Substantia nigra (tissue), 51 donors: ENCODE measurements at places on chromosomes 2 and 18.

- no peak for DNase-seq
Observed at GRCh38 chr18:33369711-33370449, 70.6 kb downstream of the CCDC178 start.

DNA sequence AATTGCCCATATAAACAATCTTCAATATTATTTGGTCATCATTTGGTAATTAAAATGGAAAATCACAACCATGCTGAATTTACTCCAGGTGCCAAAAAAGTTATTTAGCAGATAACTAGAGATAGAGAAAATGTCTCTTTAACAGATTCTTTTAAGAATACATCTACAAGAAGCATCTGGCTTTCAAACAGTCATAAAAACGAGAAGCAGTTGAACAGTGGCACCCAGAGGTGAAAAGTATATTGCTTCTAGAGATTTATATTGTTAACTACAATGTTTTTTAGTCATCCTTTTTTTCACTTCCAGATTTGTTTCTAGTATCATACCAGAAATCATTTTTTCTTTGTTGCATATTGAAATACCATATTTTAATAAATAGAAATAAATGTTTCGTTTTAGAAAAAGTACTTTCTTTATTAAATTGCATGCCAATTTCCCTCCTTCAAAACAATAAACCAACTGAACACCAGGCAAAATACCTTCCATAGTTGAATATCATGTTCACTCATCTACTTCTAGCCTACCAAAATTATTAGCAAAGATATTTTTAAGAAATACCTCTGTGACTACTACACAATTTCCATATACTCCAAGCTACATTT is 65.4 kb upstream of the HNRNPA3 start:
- DNase-seq, result no peak

- DNase-seq, result no peak
Observed at GRCh38 chr18:69257861-69258458, 142.7 kb upstream of the DOK6 start.

GRCh38 chr2:9771481-9772017 is 71.7 kb upstream of the TAF1B start:
- DNase-seq, result no peak

- no peak for DNase-seq
Observed at GRCh38 chr2:174035117-174035635, 70.0 kb upstream of the SP3 start.

GRCh38 chr18:76373297-76373696 is 121.7 kb downstream of the ZNF516 start:
- DNase-seq, result no peak

DNA sequence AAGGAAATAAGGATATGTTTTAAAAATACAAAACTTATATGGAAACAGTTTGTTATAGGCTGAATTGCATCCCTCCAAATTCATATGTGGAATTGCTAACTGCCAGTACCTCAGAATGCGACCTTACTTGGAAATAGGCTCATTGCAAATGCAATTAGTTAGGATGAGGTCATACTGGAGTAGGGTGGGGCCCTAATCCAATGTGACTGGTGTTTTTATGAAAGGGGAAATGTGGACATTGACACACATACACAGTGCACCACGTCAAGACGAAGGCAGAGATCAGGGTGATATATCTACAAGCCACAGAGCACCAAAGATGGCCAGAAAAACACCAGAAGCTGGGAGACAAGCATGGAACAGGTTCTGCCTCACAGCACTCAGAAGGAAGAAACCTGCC is 494.2 kb downstream of the TSN start:
- DNase-seq, result no peak

DNA sequence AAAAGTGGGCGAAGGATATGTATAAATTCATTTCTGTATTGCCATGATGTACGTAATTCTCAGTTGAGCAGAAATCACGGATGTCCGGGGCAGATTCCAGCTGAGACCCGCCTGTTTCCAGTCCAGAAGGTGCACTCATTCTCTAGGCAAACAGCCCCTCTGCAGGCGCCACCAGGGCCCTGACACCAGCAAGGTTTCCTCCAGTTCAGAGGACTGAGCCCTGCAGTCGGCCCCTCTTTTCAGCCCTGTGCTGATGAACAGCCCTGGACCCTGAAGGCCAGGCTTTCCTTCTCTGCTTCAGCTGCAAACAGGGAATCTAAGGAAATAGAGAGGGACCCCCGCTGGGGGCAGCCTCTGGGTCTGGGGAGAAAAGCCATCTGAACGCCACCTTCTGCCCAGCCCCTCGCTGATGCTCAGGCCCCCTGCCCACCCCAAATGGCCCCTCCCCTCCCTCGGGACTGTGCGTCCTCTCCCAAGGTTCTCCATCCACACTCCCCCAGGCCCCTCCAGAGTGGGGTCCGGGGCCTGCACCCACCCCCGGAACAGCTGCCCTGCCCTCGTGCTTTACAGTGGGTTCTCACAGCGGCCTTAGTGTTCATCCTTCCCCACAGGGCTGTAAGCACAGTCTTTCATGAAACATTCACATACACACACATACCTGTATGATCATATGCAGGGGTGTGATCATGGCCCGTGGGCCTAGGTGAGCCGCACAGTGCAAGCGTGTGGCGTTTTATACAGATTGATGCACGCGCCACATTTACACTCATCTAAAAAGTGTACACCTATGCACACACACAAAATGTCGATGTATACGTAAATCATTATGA is 12.1 kb downstream of the COPS9 start:
- DNase-seq, result no peak

DNA sequence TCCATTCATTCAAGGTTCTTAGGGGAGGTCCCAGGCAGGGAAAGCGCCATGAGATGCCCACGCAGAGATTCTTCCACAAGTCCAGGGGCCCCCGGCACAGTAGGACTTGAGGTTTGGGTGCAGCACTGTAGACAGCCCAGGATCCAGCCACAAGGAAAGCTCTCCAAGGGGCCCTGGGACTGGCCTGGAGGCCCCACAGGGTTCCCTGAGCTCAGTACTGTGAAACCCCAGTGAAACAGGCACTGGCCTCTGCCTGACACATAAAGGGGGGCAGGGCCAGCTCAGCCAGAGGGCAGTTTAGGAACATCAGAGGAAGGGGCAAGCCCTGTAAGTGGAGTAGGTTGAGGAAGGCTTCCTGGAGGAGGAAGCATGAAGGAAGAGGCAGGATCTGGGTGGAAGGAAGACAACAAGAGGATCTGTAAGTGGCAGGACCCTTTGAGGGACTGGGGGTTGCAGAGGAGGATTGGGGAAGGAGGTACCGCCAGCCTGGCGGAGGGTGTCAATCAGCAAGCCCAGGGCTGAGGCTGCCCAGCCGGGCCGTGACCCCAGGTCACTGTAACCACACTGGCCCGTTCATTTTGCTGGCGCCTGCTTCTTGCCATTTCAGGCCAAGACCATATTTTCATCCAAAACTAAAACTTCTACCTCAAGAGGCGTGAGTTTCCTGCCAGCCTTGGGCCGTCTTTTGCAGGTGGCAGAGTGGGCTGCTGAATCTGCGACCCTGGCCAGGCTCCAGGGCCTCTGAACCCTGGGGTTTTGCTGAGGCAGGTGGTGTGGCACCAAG is 175.2 kb downstream of the SMAD7 start:
- no peak for DNase-seq

GRCh38 chr2:237864940-237865622 is 5.7 kb downstream of the RAMP1 start:
- no peak for DNase-seq

- DNase-seq, result no peak
Observed at GRCh38 chr2:127807678-127808353, 3.2 kb downstream of the WDR33 start.

GRCh38 chr2:43391878-43392215 is 165.4 kb upstream of the ZFP36L2 start:
- DNase-seq, result no peak

GRCh38 chr2:137829251-137829650 is 135.0 kb upstream of the HNMT start:
- no peak for DNase-seq

GRCh38 chr2:170161516-170162270 is 16.3 kb upstream of the MYO3B start:
- no peak for DNase-seq

GRCh38 chr2:74381751-74382150 is 1.6 kb upstream of the DCTN1 start:
- no peak for DNase-seq

- no peak for DNase-seq
Observed at GRCh38 chr2:208183526-208183925, 6.3 kb downstream of the C2orf80 start.

DNA sequence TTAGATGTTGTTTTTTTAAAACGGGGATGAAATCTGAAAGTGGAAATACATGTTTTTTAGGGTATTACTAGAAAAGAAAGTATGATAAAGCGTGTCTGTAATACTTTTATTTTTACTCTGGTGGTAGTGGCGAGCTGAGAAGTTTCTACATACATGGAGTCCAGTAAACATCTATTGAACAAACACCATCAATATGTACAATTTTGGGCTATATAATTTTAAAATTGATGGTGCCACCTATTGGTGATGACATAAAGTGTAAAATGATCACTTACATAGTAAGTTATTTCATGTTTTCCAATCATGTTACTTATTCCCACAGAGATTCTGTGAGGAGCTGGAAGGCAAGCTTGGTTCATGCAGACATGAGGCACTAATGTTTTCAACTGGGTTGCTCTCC is 31.5 kb upstream of the NFE2L2 start:
- no peak for DNase-seq

- DNase-seq, result no peak
Observed at GRCh38 chr18:46156124-46156745, 52.0 kb downstream of the HAUS1 start.

- DNase-seq, result no peak
Observed at GRCh38 chr2:237140689-237141285, 55.1 kb downstream of the COPS8 start.

- DNase-seq, result no peak
Observed at GRCh38 chr18:47978603-47979002, 48.1 kb upstream of the SMAD2 start.

DNA sequence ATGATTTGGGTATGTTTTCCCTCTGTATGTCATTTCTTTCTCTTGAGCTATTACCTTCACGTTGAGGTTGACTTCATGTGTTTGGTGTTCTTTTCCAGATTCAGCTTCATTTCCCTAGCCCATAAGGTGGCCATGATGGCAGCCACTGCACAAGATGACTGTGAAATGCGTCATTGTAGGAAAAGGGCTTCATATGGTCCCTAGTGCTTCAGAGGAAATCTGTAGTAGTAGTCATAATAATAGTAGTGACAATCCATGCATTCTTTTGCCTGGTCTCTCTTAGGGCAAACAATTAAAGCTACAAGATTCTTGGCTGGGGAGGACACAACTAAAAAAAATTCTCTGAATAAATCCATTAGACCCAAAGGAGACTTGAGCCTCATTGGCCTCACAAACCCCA is 28.4 kb downstream of the AOX1 start:
- DNase-seq, result no peak

DNA sequence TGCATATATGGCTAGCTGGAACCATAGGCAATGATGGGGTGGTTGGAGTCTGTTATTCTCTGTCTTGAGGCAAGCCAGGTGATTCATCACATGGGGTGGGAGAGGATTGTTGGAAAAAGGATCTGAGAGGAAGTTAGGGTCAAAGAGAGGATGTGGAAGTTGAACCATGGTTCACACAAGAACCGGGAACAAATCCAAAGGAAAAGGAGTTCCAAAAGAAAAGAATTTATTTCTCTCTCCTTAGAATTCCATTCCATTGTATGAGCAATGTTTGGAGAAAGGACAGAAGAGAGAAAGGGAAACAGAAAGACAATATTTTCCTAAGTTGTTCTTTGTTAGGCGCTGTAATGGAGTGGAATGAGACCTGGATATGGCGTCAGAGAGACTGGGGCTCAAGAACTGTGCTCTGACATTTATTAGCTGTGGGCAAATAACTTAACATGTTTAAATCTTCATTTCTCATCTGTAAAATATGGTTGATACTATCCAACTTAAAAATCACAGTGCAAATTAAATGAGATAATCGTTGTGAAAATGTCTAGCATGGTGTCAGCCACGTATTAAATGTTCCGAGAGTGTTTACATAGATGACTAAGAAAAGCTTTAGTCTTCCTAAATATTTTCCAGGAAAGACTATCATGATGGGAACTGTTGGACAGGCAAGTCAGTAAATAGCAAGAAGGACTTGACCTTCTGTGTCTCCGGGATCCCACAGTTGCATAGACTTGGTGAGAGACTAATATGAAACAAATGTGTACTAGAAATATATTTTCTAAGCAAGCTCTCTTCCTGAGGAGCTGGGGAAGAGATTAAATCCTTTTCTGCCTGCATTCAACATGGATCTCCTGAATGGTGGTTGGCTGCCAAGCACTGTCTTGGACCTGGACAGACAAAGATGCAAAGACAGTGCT is 71.4 kb downstream of the TRIB2 start:
- DNase-seq, result no peak

- DNase-seq, result no peak
Observed at GRCh38 chr2:157359628-157360027, 34.0 kb upstream of the ERMN start.

GRCh38 chr2:78065366-78065765 is 543.2 kb upstream of the LRRTM4 start:
- DNase-seq, result no peak

GRCh38 chr2:152354909-152355308 is 19.9 kb downstream of the FMNL2 start:
- no peak for DNase-seq

GRCh38 chr18:26746826-26747475 is 118.6 kb downstream of the AQP4 start:
- DNase-seq, result no peak

GRCh38 chr18:45049578-45050319 is 369.1 kb downstream of the SETBP1 start:
- no peak for DNase-seq

- no peak for DNase-seq
Observed at GRCh38 chr2:154710078-154710477, 11.6 kb downstream of the KCNJ3 start.
